Stimulated activated CD8-positive, alpha-beta memory T cell treated with anti-CD3 and anti-CD28 coated beads, Interleukin-7, amount 100 ng/mL, for 24 hours (primary cell): ENCODE measurements at places on chromosomes 6 and 20.

- DNase-seq, result no peak
These were observed 524.8 kb upstream of the ID4 start for GRCh38 chr6:19312241-19312978.

GRCh38 chr6:119129148-119129967 is 50.9 kb upstream of the FAM184A start:
- DNase-seq, result no peak

- DNase-seq, result no peak
These were observed 161.8 kb upstream of the RIMS1 start for GRCh38 chr6:71724456-71725125.

DNA sequence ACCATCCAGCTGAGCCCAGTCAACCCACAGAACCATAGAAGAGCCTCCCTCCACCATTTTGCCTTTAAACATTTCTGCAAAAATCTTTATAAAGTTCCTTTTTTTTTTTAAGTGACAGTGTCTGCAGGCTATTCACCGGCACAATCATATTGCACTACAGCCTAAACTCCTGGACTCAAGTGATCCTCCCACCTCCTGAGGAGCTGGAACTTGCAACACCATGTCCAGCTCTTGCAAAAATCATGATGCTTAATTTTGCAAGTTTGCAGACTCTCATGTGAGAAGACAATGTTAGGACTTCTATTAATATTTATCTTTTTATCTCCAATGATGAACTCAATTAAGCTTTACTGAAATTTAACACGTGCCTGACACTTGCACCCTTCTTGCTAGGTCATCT is 88.8 kb downstream of the INSM1 start:
- no peak for DNase-seq

DNA sequence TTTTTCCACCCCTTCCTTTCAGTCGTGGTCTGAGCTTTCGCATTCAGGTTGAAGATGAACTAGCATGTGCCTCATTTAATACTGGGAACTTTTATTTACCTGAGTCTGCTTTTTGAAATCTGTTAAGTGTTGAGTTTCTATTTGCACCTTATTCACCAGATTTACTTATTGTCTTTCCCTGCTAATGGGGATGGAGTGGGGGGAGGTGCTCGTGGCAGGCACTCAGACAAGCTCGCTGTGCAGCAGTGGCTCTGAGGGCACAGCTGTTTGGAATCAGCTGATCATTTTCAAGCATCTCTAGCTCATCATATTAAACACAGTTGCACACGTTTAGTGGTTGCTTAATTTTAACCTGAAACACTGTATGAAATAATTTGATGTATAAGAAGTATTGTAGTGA is 35.6 kb downstream of the UTRN start:
- no peak for DNase-seq

DNA sequence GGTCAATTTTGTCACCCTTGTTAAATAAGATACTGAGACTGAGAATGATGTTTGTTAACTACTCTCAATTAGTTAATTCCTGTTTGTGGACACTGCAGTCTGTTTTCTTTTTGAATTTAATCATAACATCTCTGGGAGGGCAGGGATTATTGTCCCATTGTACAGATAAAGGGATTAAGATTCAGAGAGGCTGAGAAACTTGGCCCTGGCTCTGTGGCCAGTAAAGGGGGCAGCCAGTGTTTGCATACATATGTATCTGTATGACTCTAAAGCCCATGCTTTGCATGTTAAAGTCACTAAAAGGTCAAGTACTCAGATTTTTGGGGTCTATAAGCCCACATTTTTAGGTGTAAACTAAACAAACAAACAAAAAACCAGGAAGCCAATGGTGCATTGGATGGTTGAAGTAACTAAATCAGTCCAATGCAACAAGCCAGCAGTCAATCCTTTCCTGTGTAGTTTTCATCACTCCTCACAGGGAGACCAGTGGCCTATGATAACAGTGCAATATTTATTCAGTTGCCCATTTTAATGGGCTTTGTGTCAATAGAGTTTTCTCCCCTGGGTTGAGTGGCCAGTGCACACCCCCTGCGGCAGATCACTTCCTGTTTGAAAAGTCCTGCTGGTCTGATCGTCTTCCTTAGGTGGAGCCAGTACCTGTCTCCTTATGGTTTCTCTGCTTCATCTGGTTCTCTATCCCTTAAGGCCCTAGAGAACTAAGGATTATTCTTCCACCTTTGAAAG is 106.7 kb downstream of the SLX4IP start:
- no peak for DNase-seq

DNA sequence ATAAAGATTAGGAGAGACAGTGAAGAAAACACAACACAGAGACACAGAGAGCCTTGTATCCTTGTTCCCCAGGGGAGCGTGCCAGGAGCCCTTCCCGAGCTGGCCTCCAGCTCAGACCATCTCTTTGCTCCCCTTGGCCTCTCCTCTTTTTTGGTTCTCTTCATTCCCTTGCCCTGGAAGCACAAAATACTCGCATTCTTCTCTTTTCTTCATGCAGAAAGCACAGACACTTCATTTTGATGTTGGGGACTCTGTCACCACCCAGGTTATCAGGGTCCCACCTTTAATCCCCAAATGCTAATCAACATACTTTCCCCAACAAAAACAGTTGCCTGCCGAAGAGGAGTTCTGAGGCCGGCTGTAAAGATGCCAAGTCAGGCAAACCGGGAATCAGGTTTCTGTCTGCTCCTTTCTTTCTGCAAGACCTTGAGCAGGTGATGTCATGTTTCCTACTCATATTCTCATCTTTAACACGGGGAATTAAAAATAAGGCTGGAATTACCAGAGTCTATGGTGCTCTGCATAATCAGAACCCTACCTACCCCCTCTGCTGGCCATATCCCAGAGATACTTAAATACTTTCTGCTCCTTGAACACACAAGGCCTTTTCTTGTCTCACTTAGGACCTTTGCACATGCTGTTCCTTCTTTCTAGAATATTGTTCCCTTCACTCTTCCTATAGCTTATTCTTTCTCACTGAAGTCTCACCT is 21.7 kb downstream of the TGM6 start:
- no peak for DNase-seq

DNA sequence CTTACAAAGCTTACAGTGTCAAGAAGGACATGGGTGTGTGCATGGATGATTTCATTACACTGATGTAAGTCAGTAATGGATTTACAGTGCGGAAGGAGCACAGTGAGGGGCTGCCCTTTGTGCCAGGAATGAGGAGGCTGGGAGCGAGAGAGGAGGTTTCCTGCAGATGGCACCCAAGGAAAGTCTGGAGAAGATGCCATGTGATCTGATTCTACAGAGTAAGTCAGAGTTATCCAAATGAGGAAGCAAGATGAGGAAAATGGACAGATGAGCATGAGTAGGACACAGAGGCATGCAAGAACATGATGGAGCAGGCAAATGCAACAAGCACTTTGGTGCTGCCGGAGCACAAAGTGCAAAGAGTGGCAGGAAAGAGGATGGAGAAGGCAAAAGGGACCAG is 29.7 kb downstream of the MAP7 start:
- DNase-seq, result no peak

- no peak for DNase-seq
These were observed 81.4 kb upstream of the ARID1B start for GRCh38 chr6:156695742-156696141.

DNA sequence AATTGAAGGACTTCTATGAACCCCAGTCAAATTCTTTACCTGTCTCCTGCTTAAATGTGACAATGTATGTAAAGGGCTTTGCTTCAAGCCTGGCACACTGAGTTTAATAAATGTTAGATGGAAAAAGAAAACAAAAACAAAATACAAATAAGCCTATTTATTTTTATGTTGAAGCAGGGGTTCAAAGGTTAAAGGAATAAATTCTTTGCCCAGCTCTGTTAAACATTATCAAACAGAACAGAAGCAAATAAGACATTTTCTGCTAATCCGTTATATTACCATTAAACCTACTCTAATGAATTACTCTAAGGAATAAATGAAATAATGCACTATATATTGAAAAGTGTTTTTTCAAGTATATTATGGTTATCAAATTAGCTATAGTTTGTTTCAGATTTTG is 182.5 kb upstream of the CEP162 start:
- DNase-seq, result no peak

GRCh38 chr6:2244261-2245102 is 923 bp downstream of the GMDS start:
- no peak for DNase-seq

GRCh38 chr6:106967936-106968555 is 6.5 kb downstream of the CD24 start:
- no peak for DNase-seq
